ENCODE measurements at places on chromosomes 3 and 15.
A peak's percentile ranks its signal among the peaks of the same experiment; 100 is the strongest.

- DNase-seq: no peak
These were observed 404.4 kb downstream of the VPS13C start for GRCh38 chr15:61655881-61656280.

GRCh38 chr15:34314491-34315490 is 22.8 kb downstream of the SLC12A6 start:
- DNase-seq: peak; percentile 51

DNA sequence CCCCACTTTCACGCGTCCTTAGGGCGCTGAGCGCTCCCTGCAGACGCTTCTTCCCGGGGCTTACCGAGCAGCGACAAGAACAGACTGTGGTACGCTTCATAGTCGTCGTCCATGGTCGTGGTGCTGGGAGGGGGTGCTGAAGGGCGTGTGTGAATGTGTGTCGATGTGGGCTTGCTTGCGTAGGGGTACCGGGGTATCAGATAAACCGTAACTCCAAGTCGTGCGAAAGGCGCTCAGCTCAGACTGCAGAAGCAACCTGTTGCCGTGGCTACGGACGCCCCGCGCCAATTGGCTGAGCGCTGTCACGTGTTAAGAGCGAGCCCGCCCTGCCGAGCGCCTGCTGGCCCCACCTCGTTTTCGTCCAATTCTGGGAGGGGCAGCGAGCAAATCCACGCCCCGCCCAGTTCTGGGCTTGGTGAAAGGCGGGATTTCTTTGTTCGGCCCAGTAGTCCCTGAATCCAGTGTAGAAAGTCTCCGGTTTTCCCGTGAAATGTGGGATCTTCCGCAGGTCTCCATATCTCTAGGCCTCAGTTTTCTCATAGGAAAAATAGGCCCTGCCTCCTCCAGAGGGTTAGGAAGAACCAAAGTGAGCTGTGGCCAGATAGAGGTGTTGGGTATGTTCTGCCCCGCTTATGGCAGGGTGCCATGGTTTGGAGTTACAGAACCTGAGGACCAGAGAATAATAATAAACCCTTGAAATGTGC is at the start of gene EFCAB12:
Gene EFCAB12 (minus strand): TSS at position 261 of the 704 bp plus-strand sequence. CDS start 148 bp downstream, at position 113.
- peak; percentile 97 for DNase-seq

DNA sequence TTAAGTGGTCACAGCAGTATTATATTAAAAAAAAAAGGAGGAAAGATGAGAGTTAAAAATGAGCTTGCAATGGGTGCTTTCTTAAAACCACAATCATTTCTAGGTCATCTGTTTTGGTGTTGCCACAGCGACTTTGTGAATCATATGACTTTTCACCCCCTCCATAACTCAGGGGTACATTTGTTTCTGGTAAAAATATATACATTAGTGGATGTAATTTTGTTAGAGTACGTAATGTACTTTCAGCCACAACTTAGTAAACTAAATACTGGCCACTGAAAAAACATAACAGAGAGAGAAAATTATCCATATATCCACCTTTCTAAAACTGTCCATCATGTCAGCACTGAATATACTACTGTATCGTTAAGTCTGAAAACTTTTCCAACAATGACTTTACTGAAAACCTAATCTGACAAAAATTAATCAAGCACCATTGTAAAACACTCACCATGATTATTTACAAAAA is 3.4 kb downstream of the ANKRD28 start:
- peak; percentile 84 for DNase-seq

DNA sequence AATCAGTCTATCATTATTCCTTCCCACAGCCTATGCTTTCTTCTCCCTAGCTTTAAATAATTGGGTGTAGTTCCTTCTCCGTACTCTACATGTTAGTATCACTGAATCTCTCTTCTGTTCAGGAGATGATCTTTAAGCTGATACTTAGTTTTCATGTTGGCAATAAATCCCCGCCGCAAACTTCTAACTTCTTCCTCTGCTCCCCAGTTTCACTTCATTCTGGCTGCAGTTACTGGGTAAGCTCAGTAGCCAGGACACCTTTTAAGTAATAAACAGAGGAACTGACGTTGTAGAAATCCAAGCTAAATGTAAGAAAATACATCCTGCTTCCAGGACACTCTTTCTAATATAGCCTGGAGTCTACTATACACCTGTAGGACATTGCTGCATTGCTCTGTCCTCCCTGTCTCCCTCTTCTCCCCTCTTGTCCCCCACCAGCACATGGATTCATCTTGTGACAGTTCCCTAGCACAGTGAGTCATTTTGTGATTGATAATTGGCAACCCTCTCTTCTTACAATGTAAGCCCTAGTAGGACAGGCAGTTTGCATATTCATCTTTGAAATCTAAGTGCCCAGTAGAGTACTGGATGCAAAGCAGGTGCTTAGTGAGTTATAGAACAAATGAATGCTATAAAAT is 598.2 kb downstream of the UNC13C start:
- DNase-seq: no peak

- DNase-seq: no peak
These were observed 20.2 kb upstream of the OR5H6 start for GRCh38 chr3:98243843-98244242.

DNA sequence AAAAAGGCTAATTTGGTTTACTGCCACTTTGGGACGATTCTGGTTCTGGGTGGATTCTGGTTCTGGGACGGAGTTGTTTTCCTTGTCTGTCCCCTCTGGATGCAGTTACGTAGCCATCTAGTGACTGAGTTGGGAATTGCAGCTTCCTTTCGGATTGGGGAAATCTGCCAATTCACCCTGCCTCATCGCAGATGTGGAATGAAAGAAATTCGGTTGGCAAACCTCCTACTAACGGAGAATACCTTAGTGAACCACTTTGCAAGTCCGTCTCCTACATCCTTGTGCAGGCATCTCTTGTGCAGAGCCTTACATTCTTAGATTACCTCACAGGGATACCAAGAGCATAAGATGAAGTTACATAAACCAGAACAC is 31.5 kb upstream of the AP4E1 start:
- DNase-seq: peak; percentile 87

DNA sequence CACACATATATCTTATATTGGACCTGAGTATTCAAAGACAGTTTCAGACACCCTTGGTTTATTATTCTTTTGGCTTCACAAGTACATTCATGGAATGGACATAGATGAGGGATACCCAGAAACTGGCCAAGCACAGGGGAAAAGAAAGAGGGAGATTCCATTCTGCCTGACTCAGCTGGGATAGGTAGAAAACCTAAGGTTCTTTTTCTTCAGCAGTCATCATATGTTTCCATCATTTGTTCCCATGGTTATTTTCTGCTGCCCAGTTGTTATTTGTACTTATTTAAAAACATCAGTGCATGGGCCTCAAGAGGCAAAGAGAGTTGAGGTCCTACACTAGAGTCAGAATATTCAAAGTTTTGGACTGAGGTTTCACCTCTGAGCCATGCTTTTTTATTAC is 91.8 kb downstream of the FILIP1L start:
- no peak for DNase-seq

GRCh38 chr3:63853106-63853505 is 10.5 kb downstream of the THOC7 start:
- DNase-seq: no peak

DNA sequence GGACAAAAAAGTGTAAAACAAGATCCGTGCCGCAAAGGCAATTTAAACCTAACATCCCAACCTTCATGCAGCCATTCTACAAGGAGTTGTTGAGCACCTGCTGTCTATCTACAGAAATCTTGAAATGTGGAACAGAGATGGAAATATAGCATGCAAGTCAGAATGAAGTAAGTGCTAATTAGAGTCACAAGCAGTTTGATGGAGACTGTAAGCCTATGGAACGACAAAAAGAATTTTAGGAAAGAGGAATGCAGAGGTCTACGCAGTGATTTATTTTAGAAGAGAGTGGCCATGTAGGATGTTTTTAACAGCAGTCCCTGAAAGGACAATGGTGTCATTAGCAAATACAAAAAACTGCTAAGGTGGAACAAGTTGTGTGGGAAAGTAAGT is 851 bp upstream of the DCBLD2 start:
- no peak for DNase-seq

DNA sequence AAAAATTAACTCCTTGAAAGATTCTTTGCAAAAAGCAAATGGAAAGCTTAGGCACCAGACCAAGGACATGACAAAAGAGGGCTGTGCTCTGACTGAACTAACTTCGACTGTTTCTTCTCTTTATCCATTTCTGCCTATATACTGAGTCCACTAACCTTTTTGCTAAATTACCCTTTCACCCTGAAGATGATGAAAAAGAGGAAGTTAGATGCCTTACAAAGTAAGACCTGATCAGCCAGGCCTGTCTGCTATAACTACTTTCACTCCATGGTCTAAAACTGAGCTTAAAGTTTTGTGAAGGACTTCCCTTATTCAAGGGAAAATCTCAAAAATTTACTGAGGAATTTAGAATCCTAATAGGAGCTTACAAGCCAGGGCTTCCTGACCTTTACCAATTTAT is 6.2 kb upstream of the IGSF10 start:
- DNase-seq: no peak

DNA sequence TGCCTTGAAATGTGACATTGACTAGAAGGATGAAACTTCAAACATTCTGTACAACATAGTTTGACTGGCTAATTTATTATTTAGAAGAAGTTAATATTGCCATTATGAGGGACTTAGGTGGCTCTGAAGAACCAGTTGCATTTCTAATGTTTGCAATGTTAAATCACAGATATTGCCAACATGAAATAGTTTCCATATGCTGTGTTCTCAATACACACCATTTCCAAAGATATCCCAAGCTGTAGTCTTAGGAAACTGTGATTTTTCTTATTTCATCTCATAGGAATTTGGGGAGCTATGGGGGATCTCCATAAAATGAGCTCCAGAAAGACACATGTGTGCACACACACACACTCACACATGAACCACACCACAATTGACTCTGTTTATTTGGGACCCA is 36.3 kb downstream of the ALG1L2 start:
- peak; percentile 3 for DNase-seq

GRCh38 chr3:195731356-195731905 is 10.7 kb downstream of the MUC20 start:
- no peak for DNase-seq

DNA sequence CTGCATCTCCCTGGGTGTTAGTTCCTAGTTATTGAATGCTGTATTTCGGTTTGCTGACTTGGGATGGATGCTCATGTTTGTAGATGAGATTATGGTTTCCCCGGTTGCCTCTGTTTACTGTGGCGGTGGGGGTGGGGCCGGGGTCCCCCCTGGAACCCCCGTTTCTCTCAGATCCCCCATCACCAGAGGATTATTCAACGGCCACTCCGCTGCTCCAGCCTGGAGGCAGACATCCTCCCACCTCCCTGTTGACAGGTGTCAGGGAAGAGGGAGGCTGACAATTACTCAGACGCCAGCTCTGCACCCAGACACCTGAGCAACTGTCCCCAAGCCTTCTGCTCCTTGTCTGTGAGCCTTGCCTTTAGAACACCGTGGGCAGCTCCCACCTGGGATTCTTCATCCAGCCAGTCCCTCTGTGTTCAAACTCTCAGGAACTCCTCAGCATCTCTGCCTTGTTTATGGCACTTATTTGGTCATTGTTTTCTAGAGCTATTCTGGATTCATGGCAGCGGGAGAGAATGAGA is 95.9 kb upstream of the PRR20G start:
- DNase-seq: no peak

DNA sequence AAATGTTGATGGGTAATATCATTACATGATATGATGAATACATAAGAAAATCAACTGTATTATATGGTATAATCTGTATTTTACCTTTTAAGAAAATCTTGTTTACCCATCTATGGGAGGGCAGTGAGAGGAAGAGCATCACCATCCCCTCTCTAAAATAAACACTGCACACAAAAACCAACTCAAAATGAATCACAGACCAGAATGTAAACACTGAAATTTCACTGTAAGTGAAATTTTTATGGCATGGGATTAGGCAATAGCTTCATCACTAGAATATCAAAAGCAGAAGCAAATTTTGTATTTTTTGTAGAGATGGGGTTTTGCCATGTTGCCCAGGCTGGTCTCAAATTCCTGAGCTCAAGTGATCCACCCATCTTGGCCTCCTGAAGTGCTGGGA is 26.2 kb downstream of the IFT80 start:
- DNase-seq: peak; percentile 79

- DNase-seq: peak; percentile 60
These were observed 4.7 kb downstream of the LMAN1L start for GRCh38 chr15:74817370-74817737.

DNA sequence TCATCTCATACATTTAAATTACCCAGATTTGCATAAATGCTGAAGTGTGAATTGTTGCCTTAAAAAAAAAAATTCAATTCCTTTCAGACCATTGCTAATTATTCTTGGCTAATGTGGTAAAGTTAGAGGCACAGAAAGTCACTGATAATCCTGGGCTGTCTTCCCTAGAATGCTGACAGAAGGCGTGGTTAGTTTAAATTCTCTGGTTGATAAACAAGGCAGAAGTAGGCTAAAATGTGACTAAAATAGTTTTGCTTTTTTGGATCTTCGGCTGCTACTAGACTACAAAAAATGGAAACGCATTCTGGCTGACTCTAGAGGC is 193.7 kb downstream of the OTOL1 start:
- no peak for DNase-seq

- no peak for DNase-seq
These were observed 45.1 kb downstream of the PLXNA1 start for GRCh38 chr3:127027811-127028548.

- peak; percentile 68 for DNase-seq
These were observed 118.7 kb upstream of the SMAD3 start for GRCh38 chr15:66946578-66947164.

DNA sequence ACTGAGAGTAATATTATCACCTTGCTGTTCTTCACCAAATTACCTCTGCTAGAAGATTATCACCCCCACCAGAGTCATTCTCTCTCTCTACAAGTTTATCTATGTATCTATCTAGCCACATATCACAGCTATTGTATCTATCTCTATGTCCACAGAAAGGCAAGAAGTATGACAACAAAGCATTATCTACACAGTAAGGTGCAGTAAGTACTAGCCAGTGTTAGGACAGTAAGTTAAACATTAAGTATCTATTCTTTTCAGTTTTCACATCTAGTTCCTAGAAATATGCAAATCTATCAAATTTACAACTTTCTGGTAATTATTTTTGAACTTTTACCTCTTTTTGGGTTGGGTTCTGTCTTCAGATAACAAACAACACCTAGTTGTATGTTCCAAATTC is 26.5 kb upstream of the XXYLT1 start:
- no peak for DNase-seq

DNA sequence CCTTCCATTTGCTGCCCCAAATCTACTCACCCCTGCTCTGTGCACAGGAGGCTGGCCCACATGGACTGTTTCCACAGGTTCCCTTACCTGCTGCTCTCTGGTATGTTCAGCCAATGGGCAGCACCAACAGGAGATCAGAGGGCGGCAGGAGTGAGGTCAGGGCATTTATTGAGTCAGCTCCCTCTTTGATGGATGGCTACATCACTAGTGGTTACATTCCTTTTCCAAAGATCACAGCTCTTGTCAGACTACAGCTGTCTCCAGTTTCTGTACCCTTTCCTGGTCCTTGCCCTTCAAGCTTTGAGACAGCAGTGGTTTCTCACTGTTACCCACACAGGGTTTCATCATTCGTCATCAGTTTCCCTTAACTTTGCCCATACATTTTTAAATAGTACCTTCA is 325.1 kb downstream of the SUCLG2 start:
- no peak for DNase-seq

- peak; percentile 82 for DNase-seq
These were observed 75.1 kb upstream of the VGLL4 start for GRCh38 chr3:11718637-11719405.
